Bronchial epithelial cell (primary cell): ENCODE measurements at places on chromosomes 4 and X. TPM values are rescaled to one million over a fixed set of nuclear protein-coding genes. Genes with fewer than 3 reads are reported as not detected.

DNA sequence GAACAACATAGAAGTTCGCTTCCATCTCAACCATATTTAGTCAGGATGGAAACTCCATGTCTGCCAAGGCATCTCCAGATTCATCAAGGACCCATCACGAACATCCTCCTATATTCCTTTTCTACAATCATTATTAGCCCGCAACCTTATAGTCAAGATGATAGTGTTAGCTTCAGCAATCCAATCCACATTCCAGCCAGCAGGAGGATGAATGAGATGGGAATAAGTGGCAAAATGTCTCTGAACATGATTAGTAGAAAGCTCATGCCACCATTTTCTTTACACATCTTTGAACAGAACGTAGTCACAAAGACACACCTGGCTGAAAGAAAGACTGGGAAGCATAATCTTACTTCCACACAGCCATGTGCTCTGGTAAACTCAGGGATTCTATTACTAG, 18.6 kb upstream of the NR0B1 start:
- DNase-seq = no peak

DNA sequence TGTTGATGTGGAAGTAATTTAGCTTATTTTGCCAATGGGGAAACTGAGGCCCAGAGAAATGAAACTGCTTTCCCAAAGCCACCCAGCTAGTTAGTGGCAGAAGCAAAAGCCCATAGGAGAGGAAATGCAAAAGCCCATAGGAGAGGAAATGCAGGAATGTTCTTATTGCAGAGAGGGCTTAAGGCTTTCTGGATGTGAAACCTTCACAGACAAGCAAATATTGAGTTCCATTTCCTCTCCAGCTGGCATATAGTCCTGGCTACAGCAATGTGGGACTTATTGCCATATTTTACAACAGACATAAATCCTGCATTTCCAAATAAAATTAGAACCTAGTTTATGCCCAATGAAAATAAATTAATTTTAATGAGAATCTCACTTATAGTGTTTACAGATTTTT, 69.7 kb downstream of the TMEM154 start:
- DNase-seq = no peak

GRCh38 chr4:14893713-14894112, 108.6 kb upstream of the CPEB2 start:
- DNase-seq = peak; percentile 98

DNA sequence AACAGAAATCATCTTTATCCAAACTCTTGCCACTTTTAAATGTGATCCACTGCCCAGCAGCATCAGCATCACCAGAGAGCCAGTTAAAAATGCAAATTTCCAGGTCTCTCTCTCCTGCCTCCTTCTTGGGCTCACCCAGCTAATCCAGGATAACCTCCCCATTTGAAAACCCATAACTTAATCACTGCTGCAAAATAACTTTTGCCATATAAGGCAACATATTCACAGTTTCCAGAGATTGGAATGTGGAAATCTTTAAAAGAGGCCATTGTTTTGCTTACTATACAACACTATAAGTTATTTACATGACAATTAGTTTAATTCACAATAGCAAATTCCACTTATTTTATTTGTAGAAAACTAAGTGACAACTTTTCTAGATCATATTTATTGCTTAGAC, 4.8 kb upstream of the EXOSC9 start:
- no peak for DNase-seq

- DNase-seq = peak; percentile 43
Observed at GRCh38 chrX:154840856-154841255, 6.4 kb upstream of the SMIM9 start.

The FUNDC2 gene
- 36.1 and 50.8 TPM in 2 replicates for total RNA-seq

The NAP1L3 gene
- not detected in 2 replicates for total RNA-seq

The ZXDA gene
- total RNA-seq = 7.7 and 8.4 TPM in 2 replicates

DNA sequence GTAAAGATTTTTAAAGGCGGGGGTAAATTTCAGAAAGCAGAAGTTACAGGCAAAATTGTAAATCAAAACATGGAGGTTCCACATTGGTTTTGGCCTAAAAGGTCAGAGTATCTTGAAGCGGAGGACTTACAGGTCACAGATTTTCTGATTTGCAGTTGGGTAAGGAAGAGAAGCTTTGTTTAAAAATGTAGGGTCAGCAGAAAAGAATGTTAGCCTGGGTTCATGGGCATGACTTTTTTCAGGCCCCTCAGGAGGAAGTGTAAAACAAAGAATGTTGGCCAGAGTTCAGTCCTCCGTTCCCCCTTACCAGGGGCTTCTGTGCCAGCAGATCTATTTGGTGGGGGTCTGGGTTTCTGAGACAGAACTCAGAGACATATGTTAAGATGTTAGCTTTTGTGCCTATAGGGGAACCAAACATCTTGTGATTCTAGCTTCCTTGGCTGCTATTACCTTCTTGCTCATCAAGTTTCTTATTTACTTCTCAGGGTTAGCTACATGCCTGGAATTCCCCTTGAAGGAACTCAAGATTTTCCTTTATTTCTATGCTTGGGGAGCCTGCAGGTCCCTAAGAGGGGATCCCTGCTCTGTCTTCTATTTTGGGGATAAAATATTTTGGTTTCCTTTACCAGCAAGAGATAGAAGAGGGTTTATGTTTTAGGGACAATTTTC, 160.3 kb downstream of the ANK2 start:
- no peak for DNase-seq

GRCh38 chr4:88746206-88746605, 48.6 kb upstream of the NAP1L5 start:
- DNase-seq = no peak

DNA sequence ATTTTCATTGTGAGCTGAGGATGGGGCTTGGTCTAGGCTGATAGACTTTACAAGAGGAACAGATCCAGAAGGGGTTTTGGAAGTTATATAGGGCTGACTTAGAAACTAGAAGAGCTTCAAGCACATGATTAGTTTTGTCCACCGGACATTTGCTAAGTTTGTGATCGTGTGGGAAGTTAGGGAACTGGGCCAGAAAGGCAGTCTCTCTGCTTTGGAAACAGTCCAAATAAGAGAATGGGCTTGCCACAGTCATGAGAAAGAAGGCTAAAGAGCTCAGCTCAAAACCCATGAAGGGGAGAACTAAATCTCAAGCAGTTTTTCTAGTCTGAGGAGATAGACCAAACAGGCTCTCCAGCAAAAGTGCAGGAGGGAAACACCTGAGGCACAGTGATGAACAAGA, 67.8 kb downstream of the ZNF674 start:
- DNase-seq = no peak

DNA sequence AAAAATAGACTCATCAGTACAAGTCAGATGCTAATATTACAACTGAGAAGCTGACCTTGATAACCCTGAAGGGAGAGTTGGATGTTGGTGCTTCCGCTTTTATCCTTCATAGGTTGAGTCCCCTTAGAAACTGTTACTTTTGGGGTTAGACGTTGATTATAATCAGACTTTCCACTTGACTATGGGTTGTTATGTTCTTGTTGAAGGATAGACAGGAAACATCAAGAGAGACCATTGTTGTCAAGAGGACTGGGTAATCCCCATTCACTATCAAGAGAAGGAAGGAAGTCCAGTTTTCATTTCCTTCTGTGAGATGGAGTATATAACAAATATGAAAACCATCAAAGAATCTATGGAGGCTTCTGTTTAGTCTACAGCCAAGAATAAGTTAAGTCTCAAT, 229.9 kb upstream of the AFF2 start:
- DNase-seq = no peak

DNA sequence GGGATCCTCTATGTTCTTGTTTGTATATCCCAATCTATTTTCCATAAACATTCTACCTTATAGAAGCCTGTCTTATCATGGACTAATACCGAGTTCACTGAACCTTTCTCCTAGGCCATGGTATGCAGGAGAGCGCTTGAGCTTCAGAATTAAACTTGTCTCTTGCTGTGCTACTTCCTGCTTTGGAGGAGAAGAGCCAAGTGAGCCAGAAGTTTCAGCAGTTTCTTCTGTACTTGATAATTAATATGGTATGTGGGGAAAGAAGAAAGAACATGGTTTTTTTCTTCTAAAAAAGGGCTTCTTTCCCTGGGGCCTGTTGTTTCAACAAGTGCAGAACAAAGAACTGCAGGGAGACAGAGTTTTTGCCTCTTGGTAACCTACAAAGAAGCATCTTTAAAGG, 172.8 kb downstream of the ATG4A start:
- DNase-seq = no peak

The ALB gene
- not detected in 2 replicates for total RNA-seq

DNA sequence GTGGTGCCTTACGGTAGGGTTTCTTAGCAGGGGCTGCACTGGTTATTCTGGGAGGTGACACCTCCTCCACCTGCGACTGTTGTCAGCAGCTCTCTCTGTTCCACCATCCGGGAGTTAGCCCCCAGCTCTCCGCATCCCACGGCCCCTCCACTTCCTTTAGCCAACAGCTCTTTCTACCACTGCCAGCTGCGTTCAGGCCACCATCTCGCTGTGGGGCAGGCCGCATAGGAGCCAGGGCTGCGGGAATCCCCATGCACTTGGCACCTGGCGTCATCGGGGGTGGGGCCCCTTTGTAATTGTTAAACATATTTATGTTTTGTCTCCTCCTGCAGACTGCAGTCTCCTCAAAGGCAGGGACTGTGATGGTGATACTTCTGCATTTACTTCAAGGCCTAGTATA, 480.2 kb downstream of the SMARCA1 start:
- no peak for DNase-seq

The GBA3 gene
- under 0.01 and 0.13 TPM in 2 replicates for total RNA-seq

DNA sequence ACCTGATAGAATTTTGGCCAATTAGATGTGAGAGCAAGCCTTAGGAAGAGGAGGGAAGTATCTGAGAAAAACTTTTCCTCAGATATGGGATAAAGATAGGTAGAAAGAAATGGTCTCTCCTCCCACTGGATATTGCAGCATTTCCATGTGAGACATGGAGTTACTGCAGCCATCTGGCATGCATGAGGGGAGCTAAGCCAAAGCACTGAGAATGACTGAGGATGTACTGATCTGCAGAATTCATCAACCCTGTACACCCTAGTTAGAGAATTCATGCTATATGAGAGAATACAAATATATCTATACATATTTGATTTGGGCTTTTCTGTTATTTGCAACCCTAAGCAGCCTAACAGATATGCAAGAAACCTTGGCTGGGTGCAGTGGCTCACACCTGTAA, 52.5 kb upstream of the RPL34 start:
- no peak for DNase-seq

DNA sequence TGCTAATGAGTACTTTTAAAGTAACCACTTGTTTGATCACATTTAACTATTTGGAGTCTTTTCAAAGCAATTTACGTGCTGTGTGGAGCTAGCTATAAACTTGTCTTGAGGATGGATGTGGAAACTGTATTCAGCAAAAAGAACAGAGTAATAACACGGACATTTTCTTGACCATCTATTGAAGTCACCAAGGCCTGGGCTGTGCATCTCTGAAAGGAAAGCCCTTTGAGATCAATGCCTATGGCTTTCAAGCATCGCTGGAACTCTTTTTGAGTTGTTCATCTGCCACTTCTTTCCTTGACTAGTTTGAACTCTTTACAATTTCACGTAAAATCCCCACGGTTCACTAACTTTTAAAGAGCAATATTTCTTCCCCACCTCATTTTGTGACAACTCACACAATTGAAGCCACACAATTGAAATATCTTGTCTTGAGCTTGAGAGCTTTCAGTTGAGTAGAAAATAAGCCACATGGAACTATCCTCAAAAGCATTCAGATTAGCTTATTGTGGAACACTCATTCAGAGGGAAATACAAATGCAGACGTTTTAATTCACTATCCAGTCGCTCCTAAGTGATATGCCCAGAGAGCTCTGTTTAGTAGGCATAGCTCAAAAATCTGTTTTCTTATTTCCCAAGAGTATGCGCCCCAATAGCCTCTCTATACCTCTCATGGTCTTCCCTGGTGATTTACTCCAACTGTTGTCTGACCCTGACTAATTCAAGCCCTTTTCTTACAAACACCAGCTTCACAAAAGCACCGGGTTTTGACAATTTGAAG, 134.9 kb upstream of the SLITRK2 start:
- no peak for DNase-seq

- no peak for DNase-seq
Observed at GRCh38 chr4:147479376-147479775, 1.5 kb upstream of the EDNRA start.

DNA sequence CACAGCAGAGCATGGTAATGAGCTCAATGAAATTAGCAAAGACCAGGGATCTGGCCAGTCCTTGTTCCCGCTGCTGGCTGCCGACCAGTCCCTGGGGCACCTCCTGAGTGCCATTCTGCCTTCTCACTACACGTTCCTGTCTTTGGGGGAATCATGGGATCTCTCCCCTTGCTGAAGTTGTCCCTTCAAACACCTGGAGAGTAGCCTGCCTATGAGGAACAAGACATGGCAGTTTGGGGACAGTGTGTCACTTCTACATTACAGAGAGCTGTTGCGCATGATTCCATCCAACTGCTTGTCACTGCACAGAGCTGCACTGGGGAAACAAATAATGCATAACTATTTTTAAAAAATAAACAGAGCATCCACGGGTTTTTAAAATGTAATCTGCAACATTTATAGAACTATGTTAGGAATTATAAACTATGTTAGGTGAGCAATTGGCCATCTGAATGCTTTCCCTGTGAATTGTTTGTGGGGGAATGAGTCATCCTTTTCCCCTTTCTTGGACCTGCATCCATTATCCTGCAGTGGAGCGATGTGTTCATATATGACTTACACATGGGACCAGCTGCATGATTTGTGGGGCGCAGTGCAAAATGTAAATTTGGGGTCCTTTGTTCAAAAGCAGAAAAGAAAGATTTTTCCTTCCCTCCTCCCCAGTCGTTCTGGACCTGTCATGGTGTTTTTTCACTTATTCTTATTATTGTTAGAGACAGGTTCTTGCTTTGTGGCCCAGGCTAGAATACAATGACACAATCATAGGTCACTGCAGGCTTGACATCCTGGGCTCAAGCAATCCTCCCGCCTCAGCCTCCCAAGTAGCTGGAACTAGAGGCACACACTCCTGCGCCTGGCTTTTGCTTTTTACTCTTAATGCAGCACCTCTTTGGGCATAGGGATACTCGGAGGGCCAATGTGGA, 115.0 kb upstream of the TBL1X start:
- peak; percentile 44 for DNase-seq

DNA sequence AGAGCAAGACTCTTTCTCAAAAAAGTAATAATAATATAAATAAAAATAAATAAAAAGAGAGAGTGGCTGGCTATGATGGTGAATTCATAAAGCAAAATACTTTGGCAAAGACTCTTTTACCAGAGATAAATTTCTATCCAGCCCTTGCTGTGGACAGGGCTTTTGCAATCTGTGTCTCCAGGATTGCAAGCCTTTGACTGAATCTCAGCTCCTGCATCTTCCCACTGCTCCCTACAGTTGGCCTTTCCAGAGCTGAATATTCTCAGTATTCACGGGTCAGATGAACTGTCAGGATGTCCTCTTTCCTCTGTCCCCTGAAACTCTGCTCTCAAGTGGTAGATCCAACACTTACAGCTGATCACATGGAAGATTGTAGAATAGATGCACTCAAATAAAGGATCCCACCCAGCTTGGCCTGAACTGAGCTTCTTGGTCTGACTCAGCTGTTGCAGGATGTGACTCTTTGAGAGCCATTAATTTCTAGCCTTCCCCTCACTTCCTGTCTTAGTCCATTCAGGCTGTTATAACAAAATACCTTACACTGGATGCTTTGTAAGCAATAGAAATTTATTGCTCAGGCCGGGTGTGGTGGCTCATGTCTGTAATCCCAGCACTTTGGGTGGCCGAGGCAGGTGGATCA, 123.4 kb upstream of the GUCY1A1 start:
- DNase-seq = peak; percentile 83
